ENCODE measurements at places on chromosomes 1 and 21.

- no peak for DNase-seq
Observed at GRCh38 chr1:87121711-87122163, 206.9 kb upstream of the LMO4 start.

DNA sequence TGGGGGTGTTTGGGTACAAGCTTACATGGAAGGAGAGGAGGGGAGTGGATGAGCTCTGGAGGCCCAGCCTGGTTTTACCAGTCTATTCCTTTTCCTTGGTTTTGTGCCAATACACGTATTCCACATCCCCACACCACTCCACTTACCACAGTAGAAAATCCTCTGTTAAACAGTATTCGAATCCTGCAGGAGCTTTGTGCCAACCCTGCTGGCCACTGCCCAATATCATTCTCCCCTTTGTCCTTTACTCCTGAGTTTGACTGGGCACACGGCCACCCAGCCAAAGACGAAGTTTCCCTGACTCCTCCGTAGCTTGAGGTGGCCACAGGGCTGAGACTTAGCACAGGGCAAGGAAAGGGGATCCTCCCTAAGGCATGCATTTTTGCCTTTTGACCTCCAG lies 61.6 kb downstream of the TMCO4 start:
- DNase-seq, result no peak

DNA sequence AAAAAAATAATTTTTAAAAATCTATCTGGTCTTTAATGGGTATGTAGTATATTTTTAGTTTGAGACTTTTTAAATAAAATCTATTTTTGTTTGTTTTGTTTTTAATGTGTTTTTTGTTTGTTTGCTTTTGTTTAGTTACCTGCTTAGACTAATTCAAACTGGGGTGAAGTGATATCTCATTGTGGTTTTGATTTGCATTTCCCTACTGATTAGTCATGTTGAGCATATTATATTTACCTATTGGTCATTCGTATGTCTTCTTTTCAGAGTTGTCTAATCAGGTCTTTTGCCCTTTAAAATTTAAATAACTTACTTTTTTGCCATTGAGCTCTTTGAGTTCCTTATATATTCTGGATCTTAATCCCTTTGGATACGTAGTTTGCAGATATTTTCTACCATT lies 20.3 kb downstream of the CD1B start:
- DNase-seq, result no peak

- no peak for DNase-seq
Observed at GRCh38 chr1:19411612-19412011, 73.7 kb downstream of the CAPZB start.

DNA sequence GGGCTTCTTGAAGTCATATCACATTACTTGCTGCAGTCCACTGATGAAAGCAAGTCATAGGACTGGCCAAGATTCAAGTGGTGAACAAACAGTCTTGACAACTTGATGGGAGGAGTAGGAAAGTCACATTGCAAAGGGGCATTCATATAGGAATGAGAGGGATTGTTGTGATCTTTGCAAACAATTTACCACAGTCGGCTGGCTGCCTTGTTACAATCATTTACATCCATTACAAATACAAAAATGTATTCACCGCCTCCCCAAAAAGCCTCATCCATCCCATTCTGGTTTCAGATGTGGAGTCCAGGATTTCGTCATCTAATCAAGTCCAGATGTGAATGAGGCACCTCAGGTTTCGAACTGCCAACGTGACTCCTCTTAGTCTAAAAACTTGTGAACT lies 26.8 kb downstream of the GORAB start:
- DNase-seq, result no peak

DNA sequence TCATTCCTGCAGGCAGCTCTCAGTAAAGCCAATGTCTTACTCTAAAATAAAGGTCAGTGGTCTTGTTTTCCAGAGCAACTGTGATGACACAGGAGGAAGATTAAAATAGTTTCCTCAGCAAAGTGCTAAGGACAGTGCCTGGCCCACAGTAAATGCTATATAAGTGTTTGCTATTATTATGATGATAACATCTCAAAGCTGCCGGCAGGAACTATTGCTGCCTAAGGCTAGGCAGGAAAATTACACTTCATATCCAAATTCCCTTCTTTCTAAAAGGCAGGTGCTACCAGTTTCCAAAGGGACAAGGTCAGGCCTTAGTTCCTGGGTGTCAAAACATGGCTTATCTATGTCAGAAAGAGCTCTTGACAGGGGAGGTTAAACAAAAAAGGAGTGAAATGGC lies 401.3 kb downstream of the HHAT start:
- DNase-seq, result no peak

- DNase-seq, result no peak
Observed at GRCh38 chr1:44327679-44328491, 27.2 kb downstream of the ERI3 start.

DNA sequence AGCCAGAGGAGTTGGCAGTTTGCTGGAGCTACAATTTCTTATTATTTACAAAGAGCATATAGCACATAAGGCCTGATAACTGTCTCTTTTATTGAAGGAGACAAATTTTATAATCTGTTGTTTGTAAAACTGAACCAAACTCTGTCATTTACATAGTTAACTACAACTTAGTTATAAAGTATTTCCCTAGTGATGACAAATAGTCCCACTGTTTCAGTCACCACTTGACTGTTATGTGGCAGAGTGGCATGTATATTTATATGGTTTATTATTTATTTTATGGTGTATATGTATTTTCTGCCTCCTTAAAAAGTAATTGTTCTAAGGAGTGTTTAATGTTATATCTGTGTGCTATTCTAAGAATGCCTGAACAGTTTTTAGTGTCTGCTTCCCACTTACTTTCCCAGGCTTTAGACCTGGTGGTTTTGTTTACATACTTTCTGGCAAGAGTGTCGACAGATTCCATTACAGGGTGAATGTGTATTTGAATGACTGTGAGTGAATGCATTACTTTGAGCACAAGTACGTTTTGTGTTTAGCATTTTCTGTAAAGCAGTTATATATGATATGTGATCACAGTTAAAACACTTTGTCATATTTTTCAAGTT lies 10.0 kb downstream of the TSEN15 start:
- no peak for DNase-seq

GRCh38 chr1:3732434-3733093 lies 19.7 kb upstream of the CCDC27 start:
- DNase-seq, result no peak

DNA sequence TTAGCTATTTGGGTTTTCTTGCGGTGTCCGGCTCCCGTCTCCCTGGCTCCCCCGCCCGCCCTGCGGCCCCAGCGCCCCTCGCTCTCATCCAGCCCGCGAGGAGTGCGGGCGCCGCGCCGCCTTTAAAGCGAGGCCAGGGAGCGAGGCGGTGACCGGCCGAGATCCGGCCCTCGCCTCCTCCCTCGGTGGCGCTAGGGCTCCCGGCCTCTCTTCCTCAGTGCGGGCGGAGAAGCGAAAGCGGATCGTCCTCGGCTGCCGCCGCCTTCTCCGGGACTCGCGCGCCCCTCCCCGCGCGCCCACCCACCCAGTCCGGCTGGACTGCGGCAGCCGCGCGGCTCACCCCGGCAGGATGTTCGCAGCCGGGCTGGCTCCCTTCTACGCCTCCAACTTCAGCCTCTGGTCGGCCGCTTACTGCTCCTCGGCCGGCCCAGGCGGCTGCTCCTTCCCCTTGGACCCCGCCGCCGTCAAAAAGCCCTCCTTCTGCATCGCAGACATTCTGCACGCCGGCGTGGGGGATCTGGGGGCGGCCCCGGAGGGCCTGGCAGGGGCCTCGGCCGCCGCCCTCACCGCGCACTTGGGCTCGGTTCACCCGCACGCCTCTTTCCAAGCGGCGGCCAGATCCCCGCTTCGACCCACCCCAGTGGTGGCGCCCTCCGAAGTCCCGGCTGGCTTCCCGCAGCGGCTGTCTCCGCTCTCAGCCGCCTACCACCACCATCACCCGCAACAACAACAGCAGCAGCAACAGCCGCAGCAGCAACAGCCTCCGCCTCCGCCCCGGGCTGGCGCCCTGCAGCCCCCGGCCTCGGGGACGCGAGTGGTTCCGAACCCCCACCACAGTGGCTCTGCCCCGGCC lies 492 bp downstream of the HLX start:
- no peak for DNase-seq

DNA sequence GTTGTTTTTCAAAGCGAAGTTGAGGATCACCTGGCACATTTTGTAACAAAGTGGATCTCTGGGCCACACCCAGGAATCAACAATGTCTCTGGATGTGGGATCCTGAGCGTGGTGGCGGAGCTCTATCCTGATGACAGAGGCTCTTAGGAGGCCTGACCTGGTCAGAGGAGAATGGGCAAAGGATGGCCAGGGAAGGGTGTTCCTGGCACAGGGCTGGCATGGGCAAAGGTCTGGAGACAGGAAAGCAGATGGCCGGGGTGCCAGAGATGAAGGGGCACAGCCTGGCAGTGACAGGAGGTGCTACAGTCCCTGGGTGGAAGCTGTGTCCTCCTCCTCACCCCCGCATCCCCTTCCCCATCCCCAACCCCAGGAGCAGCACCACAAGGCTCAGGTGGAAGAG lies 20.0 kb upstream of the MFN2 start:
- DNase-seq, result no peak

DNA sequence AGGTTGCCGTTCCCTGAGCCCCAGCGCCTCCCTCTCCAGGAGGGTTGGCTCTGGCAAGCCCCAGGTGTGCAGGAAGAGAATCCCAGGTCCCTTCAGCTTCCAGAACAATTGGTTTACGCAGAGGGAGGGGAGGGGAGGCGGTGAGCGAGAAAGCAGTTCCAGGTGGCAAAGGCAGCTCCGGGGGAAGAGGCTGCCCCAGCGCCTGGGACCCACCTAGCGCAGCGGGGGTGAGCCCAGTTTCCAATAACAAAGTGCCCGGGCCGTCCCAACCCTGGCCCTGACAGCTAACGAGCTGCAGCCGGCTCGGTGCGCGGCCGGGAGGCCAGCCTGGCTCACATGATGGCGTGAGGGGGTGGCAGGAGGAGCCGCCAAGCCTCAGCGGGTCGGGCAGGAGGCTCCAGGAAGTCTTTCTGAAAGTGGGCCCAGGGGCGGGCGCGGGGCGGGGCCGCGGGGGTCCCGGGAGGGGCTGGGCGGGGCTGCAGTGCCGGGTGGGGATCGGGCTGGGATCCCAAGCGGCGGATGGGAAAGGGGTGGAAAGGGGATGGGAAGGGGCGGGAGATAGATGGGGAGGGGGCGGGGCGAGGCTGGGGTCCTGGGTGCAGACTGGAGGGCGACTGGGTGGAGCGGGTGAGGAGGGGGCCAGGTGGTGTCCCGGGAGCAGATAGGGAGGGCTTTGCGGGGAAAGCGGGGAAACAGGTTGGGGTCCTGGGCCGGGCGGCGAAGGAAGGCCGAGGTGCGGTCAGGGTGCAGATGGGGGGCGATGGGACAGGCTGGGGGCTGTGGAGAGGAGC lies 22.8 kb downstream of the DHRS3 start:
- no peak for DNase-seq

GRCh38 chr1:87778896-87779295 lies 450.2 kb downstream of the LMO4 start:
- DNase-seq, result no peak

- no peak for DNase-seq
Observed at GRCh38 chr1:8238141-8239038, 79.5 kb upstream of the SLC45A1 start.

GRCh38 chr1:60044881-60045280 lies 28.7 kb downstream of the C1orf87 start:
- DNase-seq, result no peak

DNA sequence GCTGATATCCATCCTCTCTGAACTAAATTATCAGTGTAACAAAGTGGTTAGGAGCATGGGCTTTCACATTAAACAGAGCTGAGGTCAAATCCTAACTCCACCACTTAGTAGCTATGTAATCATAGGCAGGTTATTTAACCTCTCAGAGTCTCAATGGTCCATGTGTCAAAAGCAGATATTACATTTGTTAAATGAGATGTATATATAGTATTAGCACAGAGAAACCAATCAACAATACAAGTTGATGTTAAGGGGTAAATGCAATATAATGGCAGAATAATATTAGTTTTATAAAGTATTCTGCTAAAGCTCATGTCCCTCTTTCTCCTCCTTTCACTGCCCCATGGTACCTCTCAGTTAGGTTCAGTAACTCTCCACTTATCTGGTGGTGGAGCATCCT lies 27.2 kb downstream of the DBT start:
- DNase-seq, result no peak

DNA sequence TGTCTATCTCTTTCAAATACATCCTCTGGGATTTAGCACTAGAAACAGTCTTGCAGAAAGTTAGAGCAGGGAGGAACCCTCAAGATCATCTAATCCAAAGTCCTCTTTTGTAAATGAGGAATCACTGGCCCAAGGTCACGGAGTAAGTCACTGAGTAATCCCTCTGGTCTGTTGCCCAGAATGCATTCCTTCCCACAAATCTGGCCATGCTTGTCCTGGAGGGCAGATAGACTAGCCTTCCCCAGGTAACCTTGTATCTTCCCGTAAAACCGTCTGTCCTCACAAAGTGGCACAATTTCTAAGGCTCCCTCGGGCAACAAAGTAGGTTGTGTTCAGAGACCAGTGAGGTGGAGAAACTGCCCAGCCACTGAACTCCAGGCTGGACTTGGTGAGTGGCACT lies 46.2 kb downstream of the DDR2 start:
- no peak for DNase-seq

GRCh38 chr1:31400393-31400792 lies 12.6 kb upstream of the SERINC2 start:
- DNase-seq, result no peak

- no peak for DNase-seq
Observed at GRCh38 chr1:13702425-13703127, 2.6 kb downstream of the PRDM2 start.

GRCh38 chr1:19076841-19077616 lies 120.6 kb upstream of the IFFO2 start:
- no peak for DNase-seq

Data from cortex of kidney (tissue), 1 donor.